Dorsolateral prefrontal cortex (tissue), 122 donors: ENCODE measurements at places on chromosomes 16 and 17. TPM values are rescaled to one million over a fixed set of nuclear protein-coding genes. Genes with fewer than 3 reads are reported as not detected.

Gene CLEC19A
- 0.65 TPM for total RNA-seq

Gene METTL26
- total RNA-seq = 68.3 TPM

Gene TERB1
- total RNA-seq = not detected

Gene DDX19B
- total RNA-seq = 22.6 TPM

Gene CACNG4
- total RNA-seq = 7.2 TPM

Gene AXIN2
- total RNA-seq = 30.0 TPM

Gene DOC2A
- 103 TPM for total RNA-seq

Gene KRTAP4-5
- total RNA-seq = not detected

Gene MRM1
- 4.7 TPM for total RNA-seq

Gene PRSS21
- not detected for total RNA-seq

Gene ABCA8
- 19.3 TPM for total RNA-seq

Gene ASGR2
- total RNA-seq = 0.79 TPM

Gene MYADML2
- total RNA-seq = 2.8 TPM

Gene UNC45B
- not detected for total RNA-seq

Gene SHISA9
- total RNA-seq = 35.1 TPM

Gene TNRC6C
- 86.8 TPM for total RNA-seq

Gene TMEM220
- 4.8 TPM for total RNA-seq

Gene OR1A2
- not detected for total RNA-seq

Gene CCL17
- total RNA-seq = not detected

Gene CCL7
- not detected for total RNA-seq

Gene NPIPA8
- total RNA-seq = 2.8 TPM

Gene CSHL1
- not detected for total RNA-seq

Gene GAS2L2
- 2.0 TPM for total RNA-seq

Gene KRTAP3-1
- total RNA-seq = not detected

Gene CACNG1
- total RNA-seq = not detected

Gene PLA2G10
- not detected for total RNA-seq
